Activated naive CD4-positive, alpha-beta T cell (primary cell): ENCODE measurements at places on chromosomes 1 and 21.

GRCh38 chr1:35640380-35641232, 720 bp downstream of the PSMB2 start:
- no peak for DNase-seq

DNA sequence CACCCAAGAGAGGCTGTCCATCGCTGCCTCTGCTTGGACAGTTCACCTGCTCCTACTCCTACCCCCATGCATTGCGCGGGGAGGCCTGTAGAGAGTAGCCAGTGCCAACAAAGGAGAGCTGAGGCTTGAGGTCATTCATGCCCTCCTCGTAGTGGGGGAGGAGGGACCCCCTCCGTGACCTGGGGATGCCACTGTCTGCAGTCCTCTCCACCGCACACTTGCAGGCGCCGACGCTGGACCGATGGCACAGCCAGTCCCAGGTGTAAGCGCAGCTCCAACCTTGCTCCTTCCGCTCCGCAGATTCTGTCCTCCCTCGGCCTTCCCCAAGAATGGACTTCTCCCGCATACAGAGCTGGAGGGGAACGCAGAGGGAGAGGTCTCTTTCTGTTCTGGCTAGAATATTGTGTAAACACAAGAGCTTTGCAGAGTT, 672 bp upstream of the PHLDA3 start:
- no peak for DNase-seq

DNA sequence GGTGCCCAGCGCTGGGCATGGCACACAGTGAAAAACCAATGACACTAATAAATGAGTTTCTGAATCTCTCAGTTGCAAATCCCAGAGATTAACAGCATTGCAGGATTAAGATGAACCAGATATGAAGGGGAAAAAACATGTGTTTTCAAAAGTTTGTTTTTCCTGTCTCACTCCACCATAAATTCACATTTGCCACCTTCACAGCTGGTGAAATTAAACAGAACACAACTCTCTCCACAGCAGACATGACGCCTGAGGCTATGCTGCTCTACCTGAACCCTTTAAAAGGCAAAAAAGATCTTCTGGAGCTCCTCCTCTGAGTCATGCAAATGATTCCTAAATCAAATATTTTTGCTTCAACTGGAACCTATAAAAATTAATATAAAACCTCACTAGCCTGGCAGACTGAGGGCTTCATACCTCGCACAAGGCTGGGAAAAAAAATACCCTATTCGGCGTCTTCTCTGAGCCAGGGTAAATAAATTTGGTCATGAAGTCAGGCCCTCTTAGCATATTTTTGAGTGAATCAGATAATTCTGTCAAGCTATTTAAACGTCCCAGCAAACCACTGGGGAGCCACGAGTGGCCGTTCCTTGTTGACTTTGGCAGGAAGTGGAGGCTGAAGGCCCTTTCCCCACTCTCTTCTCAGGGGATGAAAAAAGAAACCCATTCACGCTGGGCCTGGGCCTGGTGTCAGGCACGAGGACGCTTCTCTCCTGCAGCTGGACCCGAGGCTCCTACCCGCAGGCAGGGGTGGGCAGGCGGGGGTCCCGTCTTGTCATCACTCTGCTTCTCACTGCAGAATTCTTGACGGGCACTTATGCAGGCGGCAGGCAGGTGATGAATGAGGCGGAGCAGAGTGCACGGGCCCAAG, 53.0 kb downstream of the DMRTB1 start:
- no peak for DNase-seq

DNA sequence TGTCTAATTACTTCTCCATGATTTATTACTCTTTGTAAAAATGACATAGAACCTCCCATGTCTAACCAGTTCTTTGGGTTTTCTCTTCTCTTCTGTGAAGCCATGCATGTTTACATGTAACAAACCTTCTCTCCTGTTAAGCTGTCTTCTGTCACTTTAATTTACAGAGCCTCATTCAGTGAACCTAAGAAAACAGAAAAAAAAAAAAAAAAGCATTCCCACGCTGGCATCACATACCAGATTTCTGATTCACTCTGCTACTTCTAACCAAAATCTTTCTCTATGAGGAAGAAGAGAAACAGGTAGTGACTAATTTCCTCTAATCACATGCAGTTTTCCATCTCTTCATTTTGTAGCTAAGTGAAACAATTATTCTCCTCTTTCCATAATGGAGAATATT, 141.4 kb upstream of the CXADR start:
- DNase-seq = no peak

DNA sequence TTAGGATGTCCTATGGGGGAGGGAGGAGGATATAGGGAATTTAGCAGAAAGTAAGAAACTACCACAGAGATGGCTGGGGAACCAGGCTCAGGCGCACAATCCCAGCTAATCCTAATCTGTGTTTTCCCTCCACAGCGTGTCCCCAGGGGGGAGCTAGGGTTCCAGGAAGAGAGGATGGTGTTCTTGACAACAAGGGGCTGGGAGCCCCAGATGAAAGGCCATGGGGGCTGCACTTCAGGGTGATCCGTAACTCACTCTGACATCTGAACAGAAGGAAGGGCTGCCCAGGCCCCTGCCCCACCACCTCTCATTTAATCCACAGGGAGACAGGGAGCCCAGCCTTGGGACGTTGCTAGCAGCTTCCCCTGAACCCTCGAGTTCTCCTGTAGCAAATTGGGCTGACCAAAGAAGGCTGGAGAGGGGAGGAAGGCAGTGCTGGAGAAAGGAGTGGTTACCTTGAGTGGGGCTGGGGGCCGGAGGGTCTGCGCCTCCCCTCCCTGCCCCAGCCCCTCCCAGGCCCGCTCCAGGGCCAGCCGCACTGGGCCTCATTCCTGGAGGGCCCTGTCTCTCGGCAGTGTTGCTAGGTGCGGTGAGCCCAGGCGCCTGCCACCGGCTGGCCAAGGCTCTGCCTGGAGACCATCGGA, 131.7 kb downstream of the TMEM53 start:
- DNase-seq = no peak

- no peak for DNase-seq
These were observed 66.2 kb downstream of the PRDM16 start for GRCh38 chr1:3135073-3135702.

DNA sequence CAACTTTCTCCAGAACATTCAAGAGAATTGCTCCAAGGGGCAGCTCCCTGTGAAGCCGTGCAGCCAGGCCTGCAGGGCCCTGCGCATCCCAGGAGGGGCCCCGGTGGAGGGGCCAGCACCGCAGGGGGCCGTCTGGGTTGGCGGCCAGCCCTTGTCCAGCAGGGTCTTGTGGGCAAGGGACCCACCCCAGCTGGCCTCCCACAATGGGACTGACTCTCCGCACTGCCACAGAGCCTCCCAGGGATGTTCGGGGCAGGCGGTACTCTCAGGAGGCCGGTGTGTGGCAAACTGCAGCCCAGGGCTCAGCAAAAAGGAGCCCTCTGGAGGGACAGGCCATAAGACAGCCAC, 68.2 kb upstream of the COL6A1 start:
- no peak for DNase-seq

GRCh38 chr1:61776091-61776490, 33.8 kb downstream of the PATJ start:
- no peak for DNase-seq

DNA sequence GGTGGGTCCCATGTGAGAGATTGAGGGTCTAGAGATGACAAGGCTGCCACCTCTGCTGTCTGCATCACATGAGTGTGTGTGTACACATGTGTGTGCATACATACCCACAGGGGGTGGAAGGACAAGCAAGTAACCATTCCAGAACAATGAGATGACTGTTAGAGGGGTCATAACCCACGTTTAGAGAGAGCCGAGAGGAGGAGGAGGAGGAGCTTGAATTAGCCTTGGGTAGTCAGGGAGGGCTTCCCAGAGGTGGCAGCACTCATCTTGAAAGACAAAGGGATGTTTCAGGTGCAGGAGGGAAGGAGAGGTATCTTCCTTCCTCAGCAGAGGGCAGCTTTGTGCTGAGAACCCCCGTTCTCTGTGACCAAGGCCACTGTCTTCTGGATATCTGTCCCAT, 21.3 kb downstream of the TNFRSF1B start:
- DNase-seq = no peak

DNA sequence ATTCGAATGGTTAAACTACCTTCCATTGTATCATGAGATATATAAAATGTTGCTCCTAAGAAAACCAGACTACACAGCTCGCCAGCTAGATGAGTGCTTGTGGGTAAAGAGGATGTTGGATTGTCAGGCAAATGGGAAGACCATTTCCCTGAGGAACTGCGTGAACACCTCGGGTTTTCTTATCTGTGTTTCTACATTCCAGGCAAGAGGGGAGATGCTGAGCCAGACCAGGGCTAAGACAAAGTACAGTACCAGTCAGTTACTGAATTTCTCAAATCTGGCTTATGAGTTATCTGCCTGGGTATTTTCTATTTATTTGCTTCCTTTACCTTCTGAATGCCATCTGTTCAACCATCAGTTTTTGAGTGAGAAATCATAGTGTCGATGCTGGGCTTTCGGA, 170.8 kb downstream of the PLA2G4A start:
- no peak for DNase-seq

- no peak for DNase-seq
These were observed 48.6 kb downstream of the KCNC4 start for GRCh38 chr1:110258734-110259133.

GRCh38 chr21:14584357-14585095, 38.4 kb upstream of the SAMSN1 start:
- no peak for DNase-seq

DNA sequence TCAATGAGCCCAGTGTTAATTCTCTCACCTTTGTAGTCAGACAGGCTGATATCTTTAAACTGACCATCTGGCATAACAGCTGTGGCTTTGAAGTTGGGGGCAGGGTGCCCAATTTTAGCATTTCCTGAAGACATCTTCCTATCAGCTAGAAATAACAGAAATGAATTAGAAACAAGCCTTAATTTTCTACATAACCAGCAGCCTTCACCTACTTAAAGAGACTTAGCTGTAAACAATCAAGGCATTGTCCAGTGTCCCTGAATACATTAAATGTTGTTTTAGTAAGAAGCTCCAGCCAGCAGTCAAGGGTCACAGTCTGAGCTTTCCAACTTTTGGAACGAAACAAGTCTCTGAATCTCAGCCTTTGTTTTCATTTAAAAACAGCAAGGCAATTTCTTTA, 2.8 kb downstream of the PRDX1 start:
- DNase-seq = no peak

DNA sequence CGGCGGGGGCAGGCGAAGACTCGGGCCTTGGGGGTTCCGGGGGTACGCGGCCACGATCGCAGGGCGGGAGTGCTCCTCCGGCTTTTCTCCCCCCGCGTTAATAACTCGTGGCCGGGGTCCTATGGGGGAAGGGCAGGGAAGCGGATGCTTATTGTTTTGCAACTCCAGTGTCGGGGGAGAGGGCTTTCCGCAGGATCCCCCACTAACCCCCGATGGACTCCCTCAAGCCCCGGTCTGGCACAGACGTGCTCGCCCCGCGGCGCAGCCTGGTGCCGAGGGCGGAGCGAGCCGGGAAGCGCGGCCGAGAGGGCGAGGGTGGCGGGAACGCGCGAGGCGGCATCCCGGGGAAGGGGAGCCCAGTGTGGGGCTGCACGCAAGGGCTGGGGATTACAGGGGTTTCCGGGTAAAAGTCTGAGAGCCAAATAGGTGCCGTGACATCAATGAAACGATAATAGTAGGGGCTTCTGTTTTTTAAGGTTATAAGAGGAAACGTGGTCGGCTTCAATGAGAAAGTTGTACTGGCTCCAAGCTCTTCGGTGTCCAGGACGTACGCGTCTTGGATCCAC, 772 bp downstream of the UCK2 start:
- DNase-seq = no peak

DNA sequence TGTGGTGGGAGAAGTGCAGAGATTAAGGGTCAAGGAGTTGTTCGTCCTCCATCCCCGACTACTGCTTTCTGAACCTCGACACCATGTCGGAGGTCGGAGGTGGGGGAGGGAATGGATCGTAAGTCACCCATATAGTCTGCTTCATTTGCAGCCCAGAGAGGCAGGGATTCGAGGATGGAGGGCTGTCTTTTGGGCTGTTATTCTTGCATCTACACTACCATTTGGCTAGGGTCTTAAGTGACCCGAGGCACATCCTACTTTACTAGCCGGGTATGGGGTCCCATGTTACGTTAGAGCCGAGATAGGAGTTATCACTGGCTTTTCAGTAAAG, 578 bp downstream of the USP21 start:
- no peak for DNase-seq

GRCh38 chr1:114320586-114320985, 166.9 kb upstream of the SYT6 start:
- DNase-seq = no peak

GRCh38 chr1:192053531-192053971, 104.7 kb upstream of the RGS18 start:
- DNase-seq = no peak

- no peak for DNase-seq
These were observed 24.6 kb upstream of the FCRL3 start for GRCh38 chr1:157725221-157725577.

GRCh38 chr1:57269630-57270225, 154.1 kb downstream of the DAB1 start:
- DNase-seq = no peak

GRCh38 chr1:111203681-111204200, 3.3 kb upstream of the DENND2D start:
- peak; percentile 79 for DNase-seq

GRCh38 chr1:81050390-81050789, 750.3 kb upstream of the ADGRL2 start:
- no peak for DNase-seq

GRCh38 chr1:207393610-207394009, 60.5 kb upstream of the CR2 start:
- DNase-seq = no peak
